ENCODE measurements at places on chromosomes 2 and 18.

DNA sequence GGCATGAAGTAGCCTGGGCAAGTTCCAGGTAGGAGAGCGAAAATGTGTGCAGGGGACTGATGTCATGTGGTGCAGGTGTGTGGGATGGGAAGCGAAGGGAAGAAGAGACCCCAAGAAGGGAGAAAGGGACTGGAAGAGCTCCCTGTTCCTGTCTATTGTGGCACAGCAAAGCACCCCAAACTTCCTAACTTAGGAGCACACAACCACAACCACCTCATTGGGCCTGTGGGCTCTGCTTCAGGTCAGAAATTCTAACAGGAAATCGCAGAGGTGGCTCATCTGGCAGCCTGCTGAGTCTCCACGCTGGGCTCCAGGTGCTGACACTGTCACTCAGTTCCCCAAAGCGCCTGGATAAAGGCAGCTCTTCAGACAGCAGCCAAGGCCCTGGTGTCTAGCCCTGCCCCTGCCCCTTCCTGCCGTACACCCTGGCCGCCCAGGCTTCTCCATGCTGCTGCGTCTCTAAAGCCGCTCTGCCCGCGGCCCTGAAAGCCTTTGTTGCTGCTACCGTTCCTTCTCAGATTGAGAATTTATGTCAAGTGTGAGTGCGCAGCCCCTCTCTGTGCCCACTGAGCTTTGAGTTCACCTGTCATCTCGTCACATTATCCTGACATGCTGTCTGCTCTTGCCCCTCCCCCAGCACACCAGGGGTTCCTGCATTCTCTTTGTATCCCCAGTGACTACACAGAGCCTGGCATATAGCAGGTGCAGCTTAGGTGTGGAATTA, 140.2 kb upstream of the BCL2L11 start:
- no peak for DNase-seq

DNA sequence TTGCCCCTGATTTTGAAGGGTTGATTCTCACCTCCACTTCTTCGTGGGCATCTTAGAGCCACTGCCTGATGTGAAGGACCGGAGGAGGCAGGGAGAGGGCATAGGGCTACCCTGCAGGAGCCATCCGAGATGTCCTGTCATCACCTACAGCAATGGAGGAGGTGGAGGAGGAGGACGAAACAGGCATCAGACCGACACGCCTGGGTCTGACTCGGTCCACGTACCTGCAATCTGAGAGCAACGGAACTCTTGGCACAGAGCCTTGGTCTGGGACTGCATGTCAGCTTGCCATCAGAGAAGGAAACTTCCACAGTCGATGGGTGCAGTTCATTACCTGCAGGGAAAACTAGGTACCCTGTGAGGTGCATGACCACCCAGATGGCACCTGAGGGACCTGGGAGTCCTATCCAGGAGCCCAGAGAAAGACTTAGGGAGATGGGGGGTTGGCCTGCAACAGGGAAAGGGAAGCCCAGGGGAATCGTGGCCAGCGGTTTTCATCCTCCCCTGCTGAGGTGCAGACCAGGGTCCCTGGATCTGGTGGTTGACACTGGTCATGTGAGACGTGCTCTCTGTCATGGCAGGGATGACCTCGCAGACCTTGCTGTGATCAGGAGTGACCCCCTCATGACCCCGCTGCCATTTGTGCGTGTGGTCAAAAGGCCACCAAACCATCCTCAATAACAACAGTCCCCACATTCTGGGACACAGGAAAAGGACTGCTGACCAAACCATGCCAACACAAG, 190.8 kb downstream of the SEPTIN10 start:
- no peak for DNase-seq

DNA sequence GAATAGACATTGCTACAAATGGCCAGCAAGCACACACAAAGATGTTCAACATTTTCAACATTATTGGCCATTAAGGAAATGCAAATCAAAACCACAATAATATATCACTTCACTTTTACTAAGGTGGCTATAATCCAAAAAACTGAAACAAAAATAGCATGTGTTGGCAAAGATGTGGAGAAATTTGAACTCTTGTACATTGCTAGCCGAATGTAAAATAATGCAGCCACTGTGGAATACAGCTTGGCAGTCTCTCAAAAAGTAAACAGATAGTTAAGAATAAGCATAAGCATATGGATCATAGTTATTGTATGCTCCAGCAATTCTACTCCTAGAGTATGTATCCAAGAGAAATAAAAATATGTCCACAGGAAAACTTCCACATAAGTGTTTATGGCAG, 192.5 kb downstream of the EN1 start:
- no peak for DNase-seq

DNA sequence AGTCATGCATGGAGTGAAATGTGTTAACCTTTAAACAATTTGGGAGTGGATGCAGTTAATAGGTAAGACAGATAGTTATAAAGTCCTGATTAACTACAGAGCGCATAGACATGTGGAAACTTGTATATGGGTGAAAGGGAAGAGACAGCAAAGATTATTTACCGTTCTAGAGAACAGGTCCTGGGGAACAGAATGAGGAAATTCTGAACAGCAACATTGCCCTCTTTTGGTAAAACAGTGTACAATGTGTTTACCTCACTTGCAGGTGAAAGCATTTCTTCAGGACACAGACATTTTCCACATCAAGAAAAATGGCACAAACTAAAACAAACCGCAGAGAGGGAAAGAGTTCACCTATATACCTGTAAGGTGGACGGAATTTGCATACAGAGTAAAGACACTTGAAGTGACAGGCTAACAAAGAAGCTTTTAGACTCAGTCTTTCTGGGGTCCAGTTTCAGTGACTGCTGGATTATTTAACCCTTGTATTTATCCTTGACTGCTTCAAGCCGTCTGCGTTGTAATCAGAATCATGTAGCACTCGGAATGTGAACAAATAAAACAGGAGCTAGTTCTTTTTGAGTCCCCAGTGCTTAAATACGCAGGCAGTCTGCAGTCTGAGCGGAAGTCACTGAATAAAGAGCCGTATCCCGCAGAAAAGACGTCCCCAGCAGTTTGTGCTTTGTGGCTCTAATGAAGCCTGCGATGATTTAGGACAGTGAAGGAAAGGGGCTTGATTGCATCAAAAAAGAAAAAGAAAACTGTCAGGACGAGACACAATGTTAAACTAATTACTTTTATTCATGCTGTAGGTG, 364.8 kb upstream of the GALNT5 start:
- DNase-seq: no peak

- no peak for DNase-seq
Measured at GRCh38 chr2:201779901-201780673, 646 bp downstream of the ALS2 start.

GRCh38 chr2:209985874-209986273, 16.6 kb upstream of the RPE start:
- DNase-seq: no peak

DNA sequence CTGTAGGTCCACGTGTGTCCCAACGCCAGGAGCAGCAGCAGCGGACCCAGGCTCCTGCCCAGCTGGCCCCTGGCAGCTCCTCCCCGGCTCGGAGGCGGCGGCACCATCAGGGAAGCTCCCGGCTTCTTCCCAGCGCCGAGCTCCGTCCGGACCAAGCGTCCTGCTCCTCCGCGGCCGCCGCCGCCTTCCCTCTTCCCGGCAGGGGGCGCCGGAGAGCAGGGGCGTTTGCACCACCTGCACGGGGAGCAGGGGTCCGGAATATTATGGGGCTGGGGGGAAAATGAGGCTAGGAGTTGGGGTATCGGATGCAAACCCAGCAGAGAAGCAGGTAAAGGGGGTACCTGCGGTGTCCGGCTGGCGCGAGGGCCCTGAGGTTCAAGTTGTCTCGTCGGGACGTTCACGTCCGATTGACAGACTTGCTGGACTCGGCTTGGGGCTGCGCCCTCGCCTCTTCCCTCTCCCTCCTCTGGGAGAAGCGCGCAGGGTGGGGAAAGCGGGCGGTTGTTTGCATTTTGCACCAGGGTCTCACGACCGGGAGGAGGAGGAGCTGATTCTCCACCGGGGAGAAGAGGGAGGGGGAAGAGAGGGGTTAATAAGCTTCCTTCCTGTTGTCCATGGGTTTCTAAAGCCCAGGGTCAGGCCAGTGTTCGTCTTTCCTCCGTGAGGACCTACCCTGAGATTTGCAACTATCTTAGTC, at the start of gene CCBE1:
CCBE1 (minus strand) TSS at position 188 of the 697 bp plus-strand sequence.
- peak; percentile 93 for DNase-seq

GRCh38 chr2:43327119-43327518, 100.7 kb upstream of the ZFP36L2 start:
- no peak for DNase-seq

DNA sequence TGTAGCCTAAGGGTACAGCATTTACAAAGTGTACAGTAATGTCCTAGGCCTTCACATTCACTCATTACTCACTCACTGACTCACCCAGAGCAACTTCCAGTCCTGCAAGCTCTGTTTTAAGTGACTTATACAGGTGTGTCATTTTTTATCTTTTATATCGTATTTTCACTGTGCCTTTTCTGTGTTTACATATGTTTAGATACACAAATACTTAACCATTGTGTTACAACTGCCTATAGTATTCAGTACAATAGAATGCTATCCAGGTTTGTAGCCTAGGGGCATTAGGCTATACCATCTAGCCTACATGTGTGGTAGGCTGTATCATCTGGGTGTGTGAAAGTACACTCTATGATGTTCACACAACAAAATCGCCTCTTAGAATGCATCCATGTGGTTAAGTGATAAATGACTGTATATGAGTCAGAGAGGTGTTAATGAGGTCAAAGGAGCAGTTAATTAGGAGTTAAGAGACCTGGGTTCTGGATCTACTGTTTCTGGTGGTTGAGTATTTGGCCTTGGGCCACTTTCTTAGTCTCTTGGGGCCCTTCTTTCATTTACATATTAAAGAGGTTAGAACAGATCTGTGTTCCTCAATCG, 149.1 kb downstream of the GREB1L start:
- no peak for DNase-seq

GRCh38 chr2:203580844-203581243, 45.7 kb upstream of the RAPH1 start:
- no peak for DNase-seq

DNA sequence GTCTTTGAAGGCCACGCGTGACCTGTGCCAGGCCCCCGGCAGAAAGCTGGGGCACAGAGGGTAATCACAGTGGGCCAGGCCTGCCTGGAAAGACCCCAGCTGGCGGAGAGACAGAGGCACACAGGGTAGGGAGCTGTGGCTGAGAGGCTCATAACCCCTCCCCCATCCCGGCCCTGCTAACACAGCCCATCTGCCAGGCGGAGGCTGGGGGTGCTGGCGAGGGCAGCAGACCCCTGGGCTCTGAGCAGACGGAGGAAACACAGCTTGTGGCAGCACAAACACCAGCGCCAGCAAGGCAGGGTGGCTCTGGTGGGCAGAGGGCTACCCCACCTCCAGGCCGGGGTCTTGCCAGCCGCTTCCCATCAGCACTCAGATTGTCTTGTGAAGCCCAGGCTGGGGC, 19.0 kb downstream of the HS6ST1 start:
- no peak for DNase-seq

GRCh38 chr18:46402396-46402795, 254.6 kb downstream of the LOXHD1 start:
- no peak for DNase-seq

DNA sequence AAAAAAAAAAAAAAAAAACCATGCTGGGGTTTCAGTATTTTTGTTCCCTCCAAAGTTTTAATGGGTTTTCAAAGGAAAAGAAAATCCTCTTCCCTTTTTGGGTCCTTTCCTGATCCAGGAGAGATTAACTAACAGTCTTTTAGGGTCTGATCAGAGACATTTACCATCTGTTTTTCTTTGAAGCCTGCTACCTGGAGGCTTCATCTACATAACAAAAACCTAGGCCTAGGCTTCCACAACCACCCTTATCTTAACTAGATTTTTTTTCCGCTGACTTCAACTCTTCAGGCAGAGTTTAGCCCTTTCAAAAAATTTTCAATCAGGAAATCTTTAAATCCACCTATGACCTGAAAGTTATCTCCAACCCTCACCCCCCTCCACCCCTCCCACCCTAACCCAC, 154.7 kb downstream of the MBD2 start:
- no peak for DNase-seq

DNA sequence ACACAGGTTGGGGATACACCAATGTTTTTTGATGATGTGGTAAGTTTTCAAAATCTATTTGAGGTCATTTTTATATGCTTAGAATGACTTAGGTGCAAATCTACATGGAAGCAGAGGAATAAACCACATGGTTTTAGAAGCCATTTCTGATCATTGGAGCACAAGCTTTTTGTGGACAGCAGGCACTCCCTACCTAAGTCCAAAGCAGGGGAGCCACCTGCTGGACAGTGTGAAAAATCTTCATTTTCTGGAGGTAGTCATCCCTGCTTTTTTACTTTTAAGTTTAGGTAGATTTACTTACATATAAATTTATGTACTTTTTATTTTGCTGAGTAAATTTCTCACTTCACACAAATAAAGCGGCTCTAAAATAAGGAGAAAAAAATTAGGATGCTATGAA, 323.2 kb downstream of the PLCL1 start:
- DNase-seq: no peak

DNA sequence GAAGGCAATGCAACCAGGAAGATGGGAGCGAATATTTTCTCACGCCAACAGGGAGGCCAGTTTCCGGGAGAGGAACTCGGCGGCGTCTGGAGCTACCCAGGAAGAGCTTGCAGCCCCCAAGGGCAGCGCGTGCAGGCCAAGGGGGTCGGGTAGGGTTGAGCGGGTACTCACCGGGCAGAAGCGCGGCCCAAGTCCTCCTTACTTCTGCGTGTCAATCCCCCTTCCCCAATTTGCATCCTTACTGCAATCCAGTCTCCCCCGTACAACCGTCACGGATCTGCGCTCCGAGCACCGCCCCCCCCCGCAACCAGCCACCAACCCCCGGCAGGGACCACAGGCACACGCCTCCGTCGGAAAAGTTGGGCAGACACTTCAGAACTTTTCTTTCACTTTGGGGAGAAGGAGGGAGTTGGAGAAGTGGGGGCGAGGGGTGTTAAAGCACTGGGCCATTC, 1.3 kb downstream of the ATP8B1 start:
- DNase-seq: no peak

- peak; percentile 19 for DNase-seq
Measured at GRCh38 chr2:1990724-1991123, 246.4 kb upstream of the PXDN start.

- DNase-seq: no peak
Measured at GRCh38 chr2:165149439-165149838, 54.4 kb downstream of the SCN3A start.

- no peak for DNase-seq
Measured at GRCh38 chr2:236403811-236404210, 139.6 kb upstream of the ASB18 start.

DNA sequence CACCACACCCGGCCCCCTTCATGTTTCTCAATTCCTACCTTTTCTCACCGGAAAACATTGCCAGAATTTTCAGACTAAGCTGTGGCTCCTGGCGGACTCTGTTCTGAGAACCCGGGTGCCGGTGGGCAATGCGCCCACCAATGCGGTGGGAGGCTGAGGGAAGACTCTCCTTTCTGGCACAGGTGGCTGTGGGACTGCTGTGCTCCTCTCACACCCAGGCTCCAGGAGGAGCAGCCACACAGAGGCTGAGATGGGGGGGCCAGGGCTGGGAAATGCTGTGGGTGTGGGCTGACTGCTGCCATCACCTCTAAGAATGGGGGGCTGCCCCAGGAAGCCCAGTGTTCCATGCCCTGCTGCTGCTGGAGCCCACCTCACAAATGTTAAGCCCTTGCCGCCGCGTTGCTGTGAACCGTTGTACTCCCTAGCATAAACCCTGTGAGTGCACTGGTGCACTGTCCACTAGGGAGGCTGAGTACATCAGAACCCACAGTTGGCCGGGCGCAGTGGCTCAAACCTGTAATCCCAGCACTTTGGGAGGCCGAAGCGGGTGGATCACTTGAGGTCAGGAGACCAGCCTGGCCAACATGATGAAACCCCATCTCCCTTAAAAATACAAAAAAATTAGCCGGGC, 152.6 kb downstream of the LDLRAD4 start:
- DNase-seq: no peak

Measured in mesothelial cell of epicardium (in vitro differentiated cells).